ENCODE measurements at places on chromosomes 6 and 20.
A peak's percentile ranks its signal among the peaks of the same experiment; 100 is the strongest.

- no peak for DNase-seq
Measured at GRCh38 chr20:33521461-33521860, 31.6 kb downstream of the CBFA2T2 start.

DNA sequence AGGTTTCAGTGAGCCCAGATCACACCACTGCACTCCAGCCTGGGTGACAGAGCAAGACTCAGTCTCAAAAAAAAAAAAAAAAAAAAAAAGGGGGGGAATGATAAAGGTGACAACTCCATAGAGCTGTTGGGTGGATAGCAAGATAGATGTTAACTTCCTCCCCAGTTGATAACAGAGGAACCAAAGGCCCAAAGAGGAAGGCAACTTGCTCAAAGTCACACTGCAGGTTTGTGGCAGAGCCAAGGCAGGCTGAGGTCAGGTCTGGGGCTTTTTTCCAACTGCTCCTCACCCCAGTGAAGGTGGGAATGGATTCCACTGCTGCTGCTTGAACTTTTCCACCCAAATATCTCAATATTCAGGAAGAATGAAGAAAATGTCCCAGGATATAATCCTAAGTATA is 26.7 kb downstream of the HCK start:
- no peak for DNase-seq

DNA sequence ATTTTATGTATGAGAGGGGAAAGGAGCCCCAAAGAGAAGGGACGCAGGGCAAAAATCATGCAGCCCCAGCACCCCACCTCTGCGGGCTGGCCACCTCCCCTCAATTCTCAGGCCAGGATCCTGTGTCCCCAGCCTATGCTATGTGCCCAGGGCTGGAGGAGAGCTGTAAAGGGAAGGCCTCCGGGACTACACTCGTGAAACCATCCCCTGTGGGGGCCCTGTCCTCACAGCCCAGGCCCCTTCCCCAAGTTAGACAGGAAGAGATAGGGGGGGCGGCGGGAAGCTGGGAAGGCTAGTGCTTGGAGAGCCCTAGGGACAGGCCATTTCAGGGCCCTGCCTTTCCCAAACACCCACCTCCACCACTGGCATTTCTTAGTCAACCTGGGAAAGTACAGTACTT is 1.4 kb upstream of the COL11A2 start:
- no peak for DNase-seq

DNA sequence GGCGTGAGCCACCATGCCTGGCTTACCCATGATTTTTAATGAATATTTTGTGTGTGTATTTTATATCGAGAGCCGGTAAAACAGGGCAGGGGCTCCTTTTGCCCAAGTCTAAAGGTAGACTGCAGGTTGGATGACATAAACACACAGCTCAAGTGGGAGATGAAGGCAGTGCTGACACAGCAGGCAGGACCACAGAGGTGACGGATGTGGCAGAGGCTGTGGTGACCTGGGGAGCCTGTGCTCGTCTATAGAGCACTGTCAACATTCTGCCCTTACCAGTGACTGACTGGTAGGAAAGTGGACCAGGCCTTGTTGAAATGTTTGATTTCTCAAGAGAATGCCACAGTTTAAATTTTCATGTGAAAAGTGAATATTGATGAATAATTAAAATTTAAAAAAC is 137.5 kb downstream of the ZFP64 start:
- no peak for DNase-seq

GRCh38 chr20:32522776-32523612 is 62.1 kb downstream of the NOL4L start:
- no peak for DNase-seq

GRCh38 chr20:50710492-50711063 is 19.2 kb upstream of the RIPOR3 start:
- DNase-seq: no peak

- no peak for DNase-seq
Measured at GRCh38 chr6:74273541-74273940, 577.5 kb downstream of the CD109 start.

- no peak for DNase-seq
Measured at GRCh38 chr6:70336996-70337742, 34.3 kb upstream of the COL9A1 start.

DNA sequence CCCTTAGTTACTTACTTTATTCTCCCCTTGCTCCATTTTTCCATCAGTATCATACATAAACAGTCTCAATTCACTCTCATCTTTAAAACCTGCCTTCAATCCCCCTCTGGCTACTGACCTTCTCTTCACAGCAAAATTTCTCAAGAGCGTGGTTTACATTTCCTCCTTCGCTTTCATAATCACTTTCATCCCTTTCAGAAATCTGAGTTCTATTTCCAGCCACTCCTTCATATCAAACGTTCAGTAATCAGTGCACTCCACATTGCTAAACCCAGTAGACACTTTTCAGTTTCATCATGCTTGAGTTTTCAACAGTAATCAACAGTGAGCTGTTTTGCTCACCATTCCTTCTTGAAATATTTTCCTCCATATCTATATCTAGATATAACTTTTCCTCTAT is 176.7 kb upstream of the HSF2 start:
- no peak for DNase-seq

DNA sequence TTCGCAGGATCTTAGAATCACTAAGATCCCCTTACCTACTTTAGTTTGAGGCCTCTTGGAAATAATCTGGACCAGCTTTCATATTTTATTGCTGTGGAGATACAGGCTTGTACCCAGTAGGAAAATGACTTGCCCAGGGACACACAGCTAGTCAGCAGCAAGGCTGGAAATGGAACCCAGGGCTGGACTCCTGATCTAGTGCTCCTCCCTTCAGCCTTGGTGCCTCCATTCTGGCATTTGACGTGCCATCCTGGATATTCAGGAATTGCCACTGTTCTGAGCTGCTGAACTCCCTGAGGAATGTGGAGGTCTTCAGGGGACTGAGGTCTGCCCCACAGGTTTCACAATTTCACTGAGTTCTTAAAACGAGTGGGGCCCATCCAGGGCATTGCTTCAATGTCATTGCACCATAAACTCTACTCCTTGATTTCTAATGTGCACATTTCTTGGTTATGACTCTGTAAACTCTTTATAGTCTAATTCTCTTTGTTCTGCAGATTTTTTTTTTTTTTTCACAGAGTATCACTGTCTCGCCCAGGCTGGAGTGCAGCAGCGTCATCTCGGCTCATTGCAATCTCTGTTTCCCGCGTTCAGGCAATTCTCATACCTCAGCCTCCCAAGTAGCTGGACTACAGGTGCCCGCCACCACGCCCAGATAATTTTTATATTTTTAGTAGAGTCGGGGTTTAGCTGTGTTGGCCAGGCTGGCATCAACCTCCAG is 26.7 kb upstream of the CDKN1A start:
- DNase-seq: no peak

- DNase-seq: peak; percentile 49
Measured at GRCh38 chr20:58889798-58890517, 37.4 kb downstream of the GNAS start.

- no peak for DNase-seq
Measured at GRCh38 chr6:30227763-30228487, 14.7 kb upstream of the TRIM26 start.

DNA sequence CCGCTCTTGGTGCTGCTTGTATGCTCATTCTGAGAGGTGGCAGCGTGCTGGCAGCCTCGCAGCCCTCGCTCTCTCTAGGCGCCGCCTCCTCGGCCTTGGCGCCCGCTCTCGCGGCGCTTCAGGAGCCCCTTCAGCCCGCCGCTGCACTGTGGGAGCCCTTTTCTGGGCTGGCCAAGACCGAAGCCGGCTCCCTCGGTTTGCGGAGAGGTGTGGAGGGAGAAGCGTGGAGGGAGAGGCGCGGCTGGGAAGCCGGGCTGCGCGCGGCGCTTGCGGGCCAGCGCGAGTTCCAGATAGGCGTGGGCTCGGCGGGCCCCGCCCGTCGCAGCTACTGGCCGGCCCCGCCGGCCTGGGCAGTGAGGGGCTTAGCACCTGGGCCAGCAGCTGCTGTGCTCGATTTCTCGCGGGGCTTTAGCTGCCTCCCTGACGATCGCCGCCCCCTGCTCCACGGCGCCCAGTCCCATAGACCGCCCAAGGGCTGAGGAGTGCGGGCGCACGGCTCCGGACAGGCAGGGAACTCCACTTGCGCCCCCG is 19.5 kb upstream of the FAM8A1 start:
- DNase-seq: peak; percentile 15

- no peak for DNase-seq
Measured at GRCh38 chr20:49631061-49631716, 63.3 kb upstream of the PTGIS start.

Data from activated gamma-delta T cell (primary cell).